ENCODE measurements at places on chromosomes 1 and 21. TPM values are rescaled to one million over a fixed set of nuclear protein-coding genes. Genes with fewer than 3 reads are reported as not detected.

The TSPEAR gene
- total RNA-seq, result not detected

GRCh38 chr1:1331068-1331965 is at the start of gene TAS1R3:
Gene TAS1R3 (plus strand): TSS chr1:1331280. CDS start chr1:1331346, 66 bp downstream.
- DNase-seq, result no peak

DNA sequence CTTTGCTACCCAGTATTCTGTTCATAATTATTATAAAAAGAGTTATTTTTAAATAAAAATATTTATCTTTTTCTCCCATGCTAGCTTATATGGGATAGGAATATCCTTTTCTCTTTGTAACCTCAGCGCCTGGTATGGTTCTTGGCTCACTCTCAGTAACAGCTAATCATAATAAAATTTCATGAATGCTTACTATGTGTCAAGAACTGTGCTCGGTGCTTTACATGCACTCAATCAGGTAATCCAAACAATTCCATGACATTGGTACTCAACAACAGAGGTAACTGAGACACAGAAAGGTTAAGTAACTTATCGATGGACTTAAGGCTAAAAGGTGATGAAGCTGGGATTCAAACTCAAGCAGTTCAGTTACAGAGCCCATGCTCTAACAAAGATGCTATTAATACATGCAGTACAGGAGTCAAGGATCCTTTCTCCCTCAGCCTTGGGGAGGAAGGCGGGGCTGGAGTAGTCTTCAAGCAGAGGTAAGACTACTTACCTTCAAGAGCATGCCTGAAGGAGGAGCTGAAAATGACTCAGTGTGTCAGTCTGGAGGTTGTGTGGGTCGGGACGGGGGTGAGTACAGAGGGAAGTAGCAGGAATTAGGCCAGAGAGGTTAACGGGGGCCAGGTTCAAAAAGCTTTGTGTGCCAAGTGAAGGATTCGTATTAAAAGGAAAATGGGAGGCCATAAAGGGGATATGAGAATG is 73.4 kb downstream of the PLPPR5 start:
- no peak for DNase-seq

GRCh38 chr1:196309386-196309785 is 298.9 kb downstream of the KCNT2 start:
- no peak for DNase-seq

- DNase-seq, result no peak
Measured at GRCh38 chr1:177975588-177976495, 6.0 kb upstream of the SEC16B start.

DNA sequence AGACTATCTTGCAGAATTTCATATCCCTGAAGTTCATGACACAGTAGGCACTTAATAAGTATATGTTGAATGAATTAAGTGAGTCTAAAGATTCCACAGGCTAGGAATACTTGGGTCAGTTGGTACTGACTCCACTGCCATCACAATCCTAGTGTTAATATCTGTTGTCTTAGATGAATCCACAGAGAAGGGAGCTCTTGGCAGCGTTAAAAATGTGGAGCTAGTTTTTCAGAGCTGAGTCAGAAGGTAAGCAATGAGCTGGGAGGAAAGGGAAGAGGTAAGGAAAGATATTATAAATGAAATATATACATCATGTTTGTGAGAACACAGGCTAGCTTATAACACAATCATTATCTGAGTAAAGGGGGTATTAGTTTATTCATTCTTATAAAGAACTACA is 21.8 kb upstream of the GORAB start:
- no peak for DNase-seq
